CD4-positive, CD25-positive, alpha-beta regulatory T cell (primary cell): ENCODE measurements at places on chromosomes 13 and 19. TPM values are rescaled to one million over a fixed set of nuclear protein-coding genes. Genes with fewer than 3 reads are reported as not detected.
A peak's percentile ranks its signal among the peaks of the same experiment; 100 is the strongest.

GRCh38 chr19:16899566-16900075 lies 10.8 kb downstream of the F2RL3 start:
- H3K4me1 ChIP-seq = peaks cover 24% of the 10 kb centered on the region
- peaks cover 4% of the 10 kb centered on the region for H3K27me3 ChIP-seq
- DNase-seq = no peak
- no peak overlapping the region for H3K4me3 ChIP-seq

GRCh38 chr13:30312904-30313303 lies 5.6 kb upstream of the KATNAL1 start:
- H3K4me3 ChIP-seq = no peak overlapping the region
- no peaks in the 10 kb centered on the region for H3K27me3 ChIP-seq
- no peak overlapping the region for H3K27ac ChIP-seq
- H3K36me3 ChIP-seq = peaks cover 3% of the 10 kb centered on the region

DNA sequence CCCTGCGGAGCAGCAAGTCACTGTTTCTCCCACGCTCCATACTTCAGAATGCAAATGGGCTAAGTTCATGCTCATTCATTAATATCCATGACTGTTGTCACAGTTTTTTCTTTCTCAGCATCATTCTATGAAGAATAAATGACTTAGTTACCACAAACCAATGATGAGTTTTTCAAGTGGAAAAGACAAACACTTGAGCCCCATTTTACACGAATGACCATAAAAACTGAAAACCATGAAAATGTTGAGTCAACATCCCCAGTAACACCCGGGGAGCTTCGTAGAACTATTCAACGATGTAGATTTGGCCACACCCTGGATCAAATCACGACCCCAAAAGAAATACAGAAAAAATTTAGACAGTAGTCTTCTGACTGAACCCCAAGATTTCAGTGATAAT lies 99.8 kb upstream of the GJB6 start:
- no peak for DNase-seq
- no peak overlapping the region for H3K27ac ChIP-seq
- H3K36me3 ChIP-seq = no peaks in the 10 kb centered on the region
- H3K27me3 ChIP-seq = peaks cover 7% of the 10 kb centered on the region
- H3K4me3 ChIP-seq = no peak overlapping the region
- H3K4me1 ChIP-seq = no peaks in the 10 kb centered on the region

DNA sequence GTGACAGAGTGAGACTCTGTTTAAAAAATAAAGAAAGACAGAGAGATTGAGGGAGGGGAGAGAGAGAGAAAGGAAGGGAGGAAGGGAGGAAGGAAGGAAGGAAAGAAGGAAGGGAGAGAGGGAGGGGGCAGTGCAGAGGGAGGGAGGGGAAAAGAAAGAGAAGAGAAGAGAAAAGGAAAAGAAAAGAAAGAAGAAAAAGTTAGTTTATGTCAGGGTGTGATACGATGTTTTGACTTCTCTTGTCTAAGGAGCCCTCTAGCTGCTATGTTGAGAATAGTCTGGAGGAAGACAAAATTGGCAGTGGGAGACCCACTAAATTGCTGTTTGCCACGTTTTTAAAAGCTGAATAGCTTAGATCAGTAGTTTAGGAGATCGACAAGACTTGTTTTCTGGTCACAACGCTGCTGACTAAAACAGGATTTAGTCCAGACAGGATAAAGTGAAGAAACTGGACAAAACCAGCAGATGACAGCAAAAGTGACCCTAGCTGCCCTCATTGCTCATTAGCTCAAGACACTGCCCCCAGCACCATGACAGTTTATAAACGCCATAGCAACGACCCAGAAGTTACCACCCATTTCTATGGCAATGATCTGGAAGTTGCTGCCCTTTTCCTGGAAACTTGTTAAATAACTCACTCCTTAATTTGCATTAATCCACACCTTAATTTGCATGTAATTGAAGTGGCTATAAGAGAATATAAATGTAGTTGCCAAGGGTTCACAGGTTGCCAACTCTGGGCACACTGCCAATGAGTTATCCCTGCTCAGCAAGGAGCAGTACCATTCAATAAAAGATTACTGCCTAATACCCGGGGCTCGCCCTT lies 11.1 kb downstream of the TEX101 start:
- peaks cover 4% of the 10 kb centered on the region for H3K27me3 ChIP-seq
- H3K4me1 ChIP-seq = peaks cover 8% of the 10 kb centered on the region
- DNase-seq = peak; percentile 23
- H3K4me3 ChIP-seq = no peak overlapping the region
- no peaks in the 10 kb centered on the region for H3K36me3 ChIP-seq
- H3K27ac ChIP-seq = no peak overlapping the region

GRCh38 chr13:67619351-67619994 lies 389.3 kb upstream of the PCDH9 start:
- H3K27ac ChIP-seq = no peak overlapping the region
- H3K4me1 ChIP-seq = no peaks in the 10 kb centered on the region
- H3K36me3 ChIP-seq = no peaks in the 10 kb centered on the region
- H3K27me3 ChIP-seq = no peaks in the 10 kb centered on the region
- no peak for DNase-seq

DNA sequence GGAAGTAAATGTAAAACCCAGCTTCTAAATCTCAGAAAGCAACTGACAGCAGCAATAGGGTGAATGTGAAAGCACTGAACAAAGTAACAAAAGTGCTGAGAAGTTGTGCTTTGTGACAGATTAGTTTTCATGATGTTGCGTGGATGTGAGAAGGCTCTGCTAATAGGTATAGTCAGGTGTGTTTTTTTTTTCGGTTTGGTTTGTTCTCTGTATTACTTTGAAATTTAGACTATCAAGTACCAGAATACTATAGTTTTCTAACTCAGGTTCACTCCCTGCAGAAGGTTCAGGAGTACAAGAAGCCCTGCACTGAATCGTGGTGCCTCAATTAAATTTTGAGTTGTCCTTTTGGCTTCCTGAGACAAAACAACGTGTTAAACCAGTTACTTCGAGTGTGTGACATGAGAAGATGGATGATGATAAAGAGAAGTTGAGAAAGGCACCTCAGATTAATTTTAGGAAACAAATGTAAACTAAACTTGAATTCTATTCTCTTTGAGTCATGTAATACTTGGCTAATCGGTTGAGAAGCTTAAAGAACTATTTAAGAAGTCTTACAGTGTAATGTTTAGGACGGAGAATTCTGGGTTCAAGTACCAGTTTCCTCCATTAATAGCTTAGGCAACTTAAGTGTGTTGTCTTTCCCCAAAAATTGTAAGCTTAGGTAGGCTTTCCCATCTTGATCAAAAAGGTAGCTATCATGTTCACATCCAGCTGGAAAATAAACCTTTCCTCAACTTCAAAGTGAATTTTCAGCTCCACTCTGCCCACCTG lies 10.3 kb downstream of the MIR17HG start:
- H3K27ac ChIP-seq = no peak overlapping the region
- no peak overlapping the region for H3K4me3 ChIP-seq
- H3K4me1 ChIP-seq = no peaks in the 10 kb centered on the region
- H3K27me3 ChIP-seq = no peaks in the 10 kb centered on the region
- no peak for DNase-seq

- no peaks in the 10 kb centered on the region for H3K27me3 ChIP-seq
- peaks cover 56% of the 10 kb centered on the region for H3K4me1 ChIP-seq
- peak overlapping the region; percentile 99 for H3K4me3 ChIP-seq
- H3K36me3 ChIP-seq = peaks cover 34% of the 10 kb centered on the region
- H3K27ac ChIP-seq = no peak overlapping the region
These were observed 2.1 kb downstream of the DNAJB1 start for GRCh38 chr19:14516048-14516534.

GRCh38 chr13:30675717-30676116 lies 58.0 kb downstream of the USPL1 start:
- no peak for DNase-seq
- H3K4me3 ChIP-seq = no peak overlapping the region
- no peaks in the 10 kb centered on the region for H3K36me3 ChIP-seq
- peaks cover 12% of the 10 kb centered on the region for H3K4me1 ChIP-seq
- no peaks in the 10 kb centered on the region for H3K27me3 ChIP-seq
- H3K27ac ChIP-seq = no peak overlapping the region

Gene ZNF491
- total RNA-seq = 0.62 TPM

DNA sequence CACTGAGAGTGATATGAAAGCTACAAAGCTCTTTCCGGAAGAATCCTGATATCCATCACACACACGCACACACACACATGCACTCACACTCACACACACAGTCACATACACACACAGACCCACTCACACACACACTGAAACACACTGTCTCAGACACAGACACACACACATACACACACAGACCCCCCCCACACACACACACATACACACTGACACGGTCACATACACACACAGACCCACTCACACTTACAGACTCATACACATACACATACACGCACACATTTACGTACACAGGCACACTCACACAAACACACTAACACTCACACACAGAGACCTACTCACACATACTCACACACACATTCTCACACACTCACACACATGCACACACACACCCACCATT lies 58.6 kb downstream of the LIG4 start:
- H3K27me3 ChIP-seq = no peaks in the 10 kb centered on the region
- no peak overlapping the region for H3K4me3 ChIP-seq
- H3K4me1 ChIP-seq = no peaks in the 10 kb centered on the region
- no peak for DNase-seq
- no peak overlapping the region for H3K27ac ChIP-seq
- H3K36me3 ChIP-seq = no peaks in the 10 kb centered on the region

Gene NCAN
- total RNA-seq = not detected

Gene PRR19
- total RNA-seq = not detected

Gene ZNF799
- total RNA-seq = 1.8 TPM

- no peaks in the 10 kb centered on the region for H3K27me3 ChIP-seq
- no peak overlapping the region for H3K4me3 ChIP-seq
- peaks cover 5% of the 10 kb centered on the region for H3K36me3 ChIP-seq
- peak; percentile 29 for DNase-seq
- H3K4me1 ChIP-seq = no peaks in the 10 kb centered on the region
These were observed 7.1 kb downstream of the GPR108 start for GRCh38 chr19:6730153-6730804.

Gene LGALS14
- total RNA-seq = not detected

DNA sequence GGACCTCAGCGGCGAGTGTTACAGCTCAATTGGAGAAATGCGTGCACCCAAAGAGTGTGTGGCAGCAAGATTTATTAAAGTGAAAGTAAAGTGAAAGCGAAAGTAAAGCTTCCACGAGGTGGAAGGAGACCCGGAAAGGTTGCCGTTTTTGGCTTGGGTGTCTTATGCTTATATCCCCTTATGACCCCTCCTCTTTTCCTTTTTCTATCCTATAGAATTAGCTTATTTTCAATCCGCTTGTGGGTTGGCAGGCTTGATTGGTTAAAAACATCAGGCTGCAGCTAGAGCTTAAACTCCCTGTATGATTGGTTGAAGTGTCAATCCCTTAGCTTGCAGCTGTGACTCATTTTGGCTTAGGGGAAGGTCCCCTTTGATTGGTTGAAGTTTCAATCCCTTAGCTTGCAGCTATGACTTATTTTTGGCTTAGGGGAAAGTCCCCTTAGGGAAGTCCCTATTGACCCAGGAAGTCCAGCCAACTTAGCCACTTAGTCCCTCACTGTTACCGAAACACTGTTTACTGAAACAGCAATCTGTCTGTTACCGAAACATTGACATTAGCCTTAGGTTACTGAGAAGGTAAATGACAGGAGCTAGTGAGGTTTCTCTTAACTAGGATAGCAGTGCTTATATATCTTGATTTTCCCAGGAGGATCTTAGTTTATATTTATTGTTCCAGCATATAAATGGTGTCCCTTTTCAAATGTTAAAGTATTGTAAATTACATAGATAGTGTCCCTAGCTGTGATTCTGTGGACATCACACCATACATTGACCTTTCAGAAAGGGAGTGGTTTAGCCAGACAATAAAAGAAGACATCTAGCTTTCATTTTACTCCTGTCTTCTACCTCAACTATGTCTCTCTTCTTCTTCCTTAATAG lies 575.8 kb downstream of the DACH1 start:
- no peaks in the 10 kb centered on the region for H3K27me3 ChIP-seq
- peak; percentile 67 for DNase-seq
- peak overlapping the region; percentile 93 for H3K4me3 ChIP-seq
- peak overlapping the region; percentile 75 for H3K27ac ChIP-seq
- no peaks in the 10 kb centered on the region for H3K36me3 ChIP-seq

GRCh38 chr13:33125821-33126570 lies 109.8 kb downstream of the KL start:
- no peaks in the 10 kb centered on the region for H3K36me3 ChIP-seq
- H3K27ac ChIP-seq = no peak overlapping the region
- no peaks in the 10 kb centered on the region for H3K27me3 ChIP-seq
- no peak for DNase-seq
- no peaks in the 10 kb centered on the region for H3K4me1 ChIP-seq

Gene PGLYRP1
- not detected for total RNA-seq

Gene CAMSAP3
- not detected for total RNA-seq

- no peak for DNase-seq
- H3K4me3 ChIP-seq = no peak overlapping the region
- no peaks in the 10 kb centered on the region for H3K27me3 ChIP-seq
These were observed 125.7 kb downstream of the MYO16 start for GRCh38 chr13:108755083-108755482.

DNA sequence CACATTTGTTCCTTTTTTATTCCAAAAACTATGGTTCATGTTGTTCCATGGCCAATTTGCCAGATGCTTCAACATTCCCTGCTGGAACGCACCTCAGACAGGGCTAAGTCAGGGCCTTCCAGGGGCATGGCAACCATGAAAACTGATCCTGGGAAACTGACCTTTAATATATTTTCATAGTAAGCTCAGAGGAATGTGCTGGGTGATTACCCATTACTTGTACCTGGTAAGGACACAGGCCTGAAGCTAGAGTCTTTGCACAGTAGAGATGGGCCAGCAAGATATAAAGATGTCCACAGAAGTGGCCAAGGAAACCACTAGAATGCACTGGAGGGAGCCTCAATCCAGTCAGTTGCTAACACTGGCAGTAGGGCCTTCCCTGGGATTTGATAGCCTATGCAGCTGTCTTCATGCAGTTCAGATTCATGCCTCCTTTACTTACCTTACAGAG lies 353.1 kb downstream of the ENOX1 start:
- H3K27ac ChIP-seq = no peak overlapping the region
- no peak for DNase-seq
- H3K4me3 ChIP-seq = no peak overlapping the region
- peaks cover 3% of the 10 kb centered on the region for H3K27me3 ChIP-seq
- H3K4me1 ChIP-seq = no peaks in the 10 kb centered on the region

Gene LIM2
- total RNA-seq = not detected

GRCh38 chr13:58467176-58467575 lies 835.6 kb downstream of the PCDH17 start:
- H3K4me1 ChIP-seq = no peaks in the 10 kb centered on the region
- no peak overlapping the region for H3K27ac ChIP-seq
- no peaks in the 10 kb centered on the region for H3K27me3 ChIP-seq

Gene MAP4K1
- 310 TPM for total RNA-seq

Gene PTH2
- not detected for total RNA-seq
